ENCODE measurements at places on chromosomes 12 and 14. TPM values are rescaled to one million over a fixed set of nuclear protein-coding genes. Genes with fewer than 3 reads are reported as not detected.
A peak's percentile ranks its signal among the peaks of the same experiment; 100 is the strongest.

DNA sequence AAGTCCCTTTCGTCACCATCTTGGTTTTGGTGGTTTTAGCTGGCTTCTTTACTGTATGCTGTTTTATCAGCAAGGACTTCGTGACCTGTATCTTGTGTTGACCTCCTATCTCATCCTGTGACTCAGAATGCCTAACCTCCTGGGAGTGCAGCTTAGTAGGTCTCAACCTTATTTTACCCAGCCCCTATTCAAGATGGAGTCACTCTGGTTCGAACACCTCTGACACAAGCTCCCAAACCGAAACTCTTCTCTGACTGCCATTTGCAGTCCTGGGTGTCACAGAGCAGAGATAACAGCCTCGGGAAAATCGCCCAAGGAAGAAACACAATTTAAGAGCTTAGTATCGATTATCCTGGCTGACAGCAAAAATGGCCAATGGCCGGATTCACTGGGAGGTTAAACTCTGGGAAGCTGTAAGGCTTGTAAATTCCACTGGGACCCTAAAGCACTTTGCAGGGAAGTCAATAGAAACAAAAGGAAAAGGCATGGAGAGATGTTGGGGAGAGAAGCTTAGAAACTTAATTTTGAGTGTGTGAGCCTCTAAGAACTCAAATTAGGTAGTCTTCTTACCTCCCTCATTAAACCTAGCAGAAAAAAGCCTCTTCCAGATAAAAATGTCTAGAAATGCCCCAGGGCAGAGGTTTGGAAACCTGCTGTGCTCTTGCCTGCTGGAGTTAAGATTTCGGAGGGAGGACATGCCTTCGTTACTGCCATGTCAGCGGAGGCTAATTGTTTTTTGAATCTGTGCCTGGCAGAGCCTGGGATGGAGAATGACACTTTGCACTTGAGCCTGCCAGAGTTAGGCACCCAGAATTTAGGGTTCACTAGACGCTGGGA is 56.5 kb upstream of the RPH3A start:
- no peak for DNase-seq

GRCh38 chr14:103713304-103714062 is 1.8 kb downstream of the XRCC3 start:
- no peak for DNase-seq

GRCh38 chr14:45246691-45247090 is 6.3 kb downstream of the MIS18BP1 start:
- DNase-seq: no peak

DNA sequence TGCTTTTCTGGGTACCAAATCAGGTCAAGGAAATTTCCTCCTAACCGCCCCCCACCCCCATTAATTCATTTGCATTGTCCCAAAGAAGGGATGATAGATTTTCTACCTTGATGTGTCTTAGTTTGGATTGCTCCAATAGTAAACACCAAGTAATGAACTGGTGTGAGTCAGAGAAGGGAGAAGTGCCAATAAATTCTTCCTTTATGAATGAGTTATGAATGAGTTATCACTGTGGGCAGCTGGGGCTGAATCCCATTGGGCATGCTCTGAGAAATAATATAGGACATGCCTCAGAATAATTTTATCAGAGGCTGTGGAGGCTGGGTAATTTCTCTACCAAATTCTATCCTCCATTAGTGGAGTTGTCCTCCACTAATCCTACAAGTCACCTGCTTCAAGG is 277.9 kb upstream of the FLRT2 start:
- DNase-seq: peak; percentile 40

DNA sequence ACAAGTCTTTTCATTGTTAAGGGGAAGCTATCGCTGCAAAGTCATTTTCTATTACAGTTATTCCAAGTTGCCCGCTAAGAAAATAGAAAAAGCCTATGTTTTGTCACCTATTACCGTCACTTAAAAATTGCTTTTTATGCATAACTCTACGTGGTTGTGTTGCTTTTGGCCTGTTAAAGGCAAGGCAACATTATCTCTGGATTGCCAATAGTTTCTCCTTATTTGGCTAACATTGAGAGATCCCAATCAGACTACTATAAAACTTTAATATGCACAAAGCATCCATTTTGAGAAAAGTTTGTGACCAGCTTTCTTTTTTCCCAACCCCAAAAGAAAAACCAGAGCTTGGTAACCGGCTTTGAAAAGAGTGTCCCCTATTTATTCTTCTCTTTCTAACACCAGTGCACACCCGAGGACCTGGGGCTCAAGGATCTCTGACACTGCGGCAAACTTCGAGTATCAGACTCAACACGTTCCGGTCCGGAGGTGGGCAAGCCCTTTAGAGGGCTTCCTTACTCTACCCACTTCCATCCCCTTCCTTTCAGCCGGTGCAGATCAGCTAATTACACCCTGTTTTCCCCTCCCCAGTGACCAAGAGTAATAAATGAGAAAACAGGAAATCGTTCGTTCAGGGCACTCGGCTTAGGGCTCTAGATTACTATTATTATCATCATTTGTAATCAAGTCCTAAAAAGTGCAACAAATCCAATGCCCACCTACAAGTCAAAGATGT is 1.2 kb downstream of the PPP1R12A start:
- DNase-seq: no peak

GRCh38 chr12:32005496-32006125 is 46.4 kb downstream of the RESF1 start:
- DNase-seq: no peak

GRCh38 chr12:120853188-120853587 is 51.0 kb downstream of the SPPL3 start:
- DNase-seq: no peak

DNA sequence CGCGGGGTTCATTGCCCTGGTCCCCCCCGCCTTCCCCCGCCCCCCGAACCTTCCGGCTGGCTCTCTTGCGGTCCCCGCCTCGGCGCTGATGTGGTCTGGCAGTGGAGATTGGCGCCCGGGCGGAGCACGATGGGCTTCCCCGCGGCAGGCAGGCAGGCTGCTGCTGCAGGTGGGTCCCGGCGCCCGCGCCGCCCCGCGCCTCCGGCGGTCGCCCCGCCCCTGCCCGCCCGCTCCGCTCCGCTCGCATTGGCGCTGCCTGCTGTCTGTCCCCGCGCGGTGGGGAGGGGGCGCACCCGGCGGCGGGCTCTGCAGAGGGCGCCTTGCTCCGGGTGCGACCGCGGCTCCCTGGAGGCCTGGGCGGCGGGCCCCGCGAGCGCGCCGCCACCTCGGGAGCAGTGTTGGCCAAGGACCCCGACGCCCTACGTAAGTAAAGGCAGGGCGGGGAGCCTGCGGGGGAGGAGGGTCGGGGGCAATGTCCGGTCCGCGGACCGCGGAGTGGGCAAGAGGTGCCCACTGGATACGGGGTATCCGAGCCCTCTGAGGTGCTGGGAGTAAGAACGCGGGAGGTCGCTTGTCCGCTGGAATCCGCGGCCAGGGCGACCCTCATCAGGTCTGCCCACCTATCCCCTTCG is at the start of gene AKAP5:
Gene AKAP5 (plus strand): TSS at position 309 of the 632 bp plus-strand sequence. CDS start 2,896 bp downstream, outside the sequence.
- DNase-seq: peak; percentile 48

DNA sequence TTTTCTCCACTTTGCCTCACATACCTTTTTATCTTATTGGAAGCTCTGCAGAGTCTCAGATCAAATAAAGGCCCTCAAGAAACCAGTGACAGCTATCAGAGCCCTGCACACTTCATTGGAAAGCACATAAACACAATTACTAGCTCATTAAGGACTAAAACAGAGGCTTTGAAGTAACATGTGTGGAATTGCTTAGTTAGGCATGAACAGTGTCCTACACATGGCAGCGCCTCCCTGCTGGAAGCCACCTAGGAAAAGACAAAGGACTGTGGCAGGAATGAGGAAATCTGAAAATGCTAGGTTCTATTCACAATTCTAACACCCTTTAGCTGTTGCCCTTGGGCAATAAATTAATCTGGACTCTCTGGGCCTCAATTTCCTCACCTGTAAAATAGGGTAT is 89.4 kb downstream of the SUDS3 start:
- DNase-seq: no peak

- no peak for DNase-seq
These were observed 458.3 kb downstream of the BTG1 start for GRCh38 chr12:91687052-91688017.

DNA sequence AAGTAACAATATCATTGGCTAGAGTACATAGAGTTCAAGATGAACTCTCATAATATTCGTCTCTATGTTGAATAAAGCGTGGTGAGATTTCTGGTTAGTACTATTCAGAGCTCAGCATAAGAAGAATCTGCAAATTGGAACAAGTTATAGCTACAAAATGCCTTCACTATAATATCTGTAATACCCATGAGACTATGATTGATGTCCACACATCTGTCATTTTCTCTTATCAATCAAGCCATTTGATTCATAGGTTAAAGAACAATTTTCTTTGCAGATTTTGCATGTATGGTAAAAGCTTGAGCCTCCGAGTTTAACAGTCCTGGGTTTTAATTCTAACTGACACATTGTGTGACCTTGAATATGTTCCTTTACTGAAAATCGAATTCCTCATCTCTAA is 1.4 kb downstream of the SOCS4 start:
- DNase-seq: no peak

GRCh38 chr12:85856966-85857365 is 17.1 kb upstream of the NTS start:
- no peak for DNase-seq

GRCh38 chr14:66281036-66281776 is 205.0 kb upstream of the CCDC196 start:
- DNase-seq: no peak

DNA sequence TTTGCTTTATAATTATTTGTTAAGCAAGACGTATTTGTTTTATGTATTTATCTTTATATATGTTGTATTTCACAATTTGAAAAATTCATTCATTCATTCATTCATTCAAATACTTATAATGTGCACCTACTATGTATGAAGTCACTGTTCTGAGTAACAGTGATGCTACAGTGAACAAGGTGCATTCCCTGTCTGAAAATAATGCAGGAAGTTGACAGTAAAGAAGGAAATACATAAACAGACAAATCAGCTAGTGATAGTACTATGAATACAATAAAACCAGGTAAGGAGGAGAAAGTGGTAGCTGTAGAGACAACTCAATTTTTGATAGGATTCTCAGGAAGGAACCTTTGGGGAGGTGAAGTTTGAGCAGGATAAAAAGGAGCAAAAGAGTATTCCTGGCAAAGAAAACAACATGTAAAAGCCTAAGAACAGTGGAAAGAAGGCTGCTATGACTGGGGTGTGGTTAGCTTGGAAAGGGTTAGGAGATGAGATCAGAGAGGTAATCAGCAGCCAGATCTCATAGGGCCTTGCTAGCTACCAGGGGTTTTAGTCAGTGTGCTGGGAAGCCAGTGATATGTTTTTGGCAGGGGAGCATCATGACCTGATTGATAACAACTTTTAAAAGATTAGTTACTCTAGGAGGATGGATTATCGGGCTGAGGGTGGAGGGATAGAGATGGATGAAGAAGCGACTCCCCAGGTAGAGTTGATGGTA is 17.4 kb downstream of the BICDL1 start:
- no peak for DNase-seq

DNA sequence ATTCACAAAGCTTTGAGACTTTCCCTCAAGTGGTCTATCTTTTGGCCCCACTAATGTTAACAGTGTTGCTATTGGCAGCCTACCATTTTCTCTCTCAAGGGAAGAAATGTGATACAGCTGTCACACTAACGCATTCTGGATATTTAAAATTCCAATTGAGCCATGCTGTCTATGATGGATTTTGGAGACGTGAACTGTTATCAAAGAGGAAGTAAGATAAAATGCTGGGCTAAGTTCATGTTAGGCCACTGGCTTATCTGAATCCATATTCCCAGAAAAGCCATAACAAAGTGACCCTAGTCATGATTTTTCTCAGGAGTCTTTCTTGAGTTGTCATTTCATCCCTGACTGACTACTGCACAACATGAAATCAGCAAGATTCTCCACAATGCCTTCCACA is 200.2 kb downstream of the PHLDA1 start:
- no peak for DNase-seq

The AICDA gene
- not detected for total RNA-seq

The MGP gene
- total RNA-seq: 0.72 TPM

The WNT1 gene
- total RNA-seq: not detected

The BBOF1 gene
- total RNA-seq: 0.92 TPM

The HAL gene
- total RNA-seq: not detected

The SYNDIG1L gene
- total RNA-seq: not detected

The DPF3 gene
- total RNA-seq: 5.6 TPM

The C14orf180 gene
- total RNA-seq: not detected

The TMEM260 gene
- total RNA-seq: 3.2 TPM

The CCDC196 gene
- not detected for total RNA-seq
